ENCODE measurements at places on chromosomes 7 and 10.
A peak's percentile ranks its signal among the peaks of the same experiment; 100 is the strongest.

DNA sequence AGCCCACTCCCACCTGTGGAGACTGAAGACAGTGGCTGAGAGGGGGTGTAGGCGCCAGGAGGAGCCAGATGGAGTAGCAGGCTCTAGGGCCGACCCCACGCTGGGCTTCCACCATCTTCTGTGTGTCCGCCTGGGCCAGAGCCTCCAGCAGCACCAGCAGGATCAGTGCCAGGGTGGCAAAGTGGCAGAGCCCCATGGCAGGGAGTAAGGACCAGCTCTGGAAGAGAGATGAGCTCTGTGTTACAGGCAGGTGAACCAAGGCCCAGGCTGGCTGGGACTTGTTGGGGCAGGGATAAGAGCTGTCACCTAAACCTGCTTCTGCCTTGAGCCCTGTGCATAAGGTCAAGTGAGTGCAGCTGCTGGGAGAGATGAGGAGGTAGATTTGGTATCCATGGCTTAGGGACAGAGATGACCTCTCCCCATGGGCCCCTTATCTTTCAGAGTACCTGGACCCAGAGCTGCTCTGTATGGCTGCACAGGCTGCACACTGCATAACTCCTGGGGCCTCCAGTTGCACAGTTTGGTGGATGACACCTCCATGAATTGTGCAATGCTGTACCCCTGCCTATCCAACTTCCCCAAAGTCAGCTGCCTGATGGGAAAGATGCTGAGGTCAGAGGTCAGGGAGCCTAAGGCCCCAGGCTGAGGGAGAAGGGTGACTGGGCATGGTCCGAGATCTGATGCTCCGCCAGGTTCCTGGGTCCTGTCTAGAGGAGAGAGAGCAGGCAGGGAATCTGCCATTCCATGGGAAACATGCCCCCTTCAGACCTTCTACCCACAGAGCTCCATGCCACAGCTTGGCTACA lies 7.4 kb upstream of the SAMD8 start:
- DNase-seq: no peak

DNA sequence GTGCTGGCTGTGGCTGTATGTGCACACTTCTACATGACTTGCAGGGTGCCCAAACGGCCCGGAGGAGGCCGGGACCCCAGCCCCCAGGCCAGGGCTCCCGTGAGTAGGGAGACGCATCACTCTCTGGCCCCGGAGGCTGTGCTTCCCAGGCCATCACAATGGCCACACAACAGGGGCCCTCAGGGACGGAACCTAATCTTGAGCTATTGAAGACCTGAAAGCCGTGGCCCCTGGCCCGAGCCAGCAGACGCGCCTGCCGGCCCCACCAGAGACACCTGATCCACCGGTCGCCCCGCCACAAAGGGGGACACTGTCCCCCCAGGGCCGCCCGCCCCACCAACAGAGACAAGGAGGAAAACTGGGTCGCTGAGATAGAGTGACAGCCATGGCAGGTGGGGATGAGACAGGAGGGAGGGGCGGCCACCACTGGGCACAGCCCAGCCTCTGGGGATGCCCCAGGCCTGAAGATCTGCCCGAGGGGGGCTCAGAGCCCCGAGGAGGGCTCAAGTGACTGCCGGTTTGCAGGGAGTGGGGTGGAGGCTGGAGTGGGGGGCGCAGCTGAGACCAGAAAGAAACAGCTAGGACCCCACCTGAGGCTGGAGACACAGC lies 10.2 kb upstream of the LFNG start:
- DNase-seq: no peak

GRCh38 chr7:56106108-56107073 lies at the start of gene CHCHD2:
Gene CHCHD2 (minus strand): TSS chr7:56106476. CDS start chr7:56106413, 63 bp downstream.
- peak; percentile 81 for DNase-seq

- no peak for DNase-seq
Measured at GRCh38 chr7:142870566-142871259, 14.8 kb downstream of the TRPV6 start.

DNA sequence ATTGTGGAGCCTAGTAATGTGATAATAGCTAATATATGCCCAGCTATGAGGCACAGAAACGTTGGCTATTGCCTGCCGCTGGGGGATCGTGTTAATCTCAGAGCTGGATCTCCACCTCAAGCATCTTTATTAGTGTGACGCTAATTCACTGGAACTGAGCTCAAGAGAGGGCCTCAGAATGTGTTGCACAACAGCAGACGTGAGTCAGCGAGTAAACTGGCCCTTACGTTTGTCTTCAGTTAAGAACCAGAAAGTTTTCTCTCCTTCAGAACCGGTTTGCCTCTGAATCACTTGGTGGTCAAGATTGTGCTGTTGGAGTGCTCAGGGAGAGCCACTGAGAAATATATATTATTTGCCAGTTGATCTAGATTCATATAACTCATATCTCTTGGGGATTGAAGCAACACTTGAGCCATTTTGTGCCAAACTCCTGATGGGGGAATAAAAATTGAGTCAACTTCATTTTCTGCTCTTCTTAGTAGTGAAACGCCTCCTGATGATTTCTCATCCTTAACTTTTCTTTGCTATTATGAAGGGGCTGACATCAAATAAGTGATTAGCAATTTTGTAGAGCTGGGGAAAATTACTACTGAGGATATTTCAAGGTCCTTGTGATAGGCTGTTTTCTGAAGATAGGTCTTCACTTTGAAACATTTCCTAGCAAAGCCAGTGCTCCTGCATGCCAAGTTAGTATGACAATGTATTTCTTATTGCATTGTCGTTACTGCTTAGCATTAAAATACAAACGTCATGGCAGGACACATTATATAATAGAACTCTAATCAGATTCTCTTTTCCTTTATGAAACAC lies 22.3 kb downstream of the BZW2 start:
- DNase-seq: no peak

DNA sequence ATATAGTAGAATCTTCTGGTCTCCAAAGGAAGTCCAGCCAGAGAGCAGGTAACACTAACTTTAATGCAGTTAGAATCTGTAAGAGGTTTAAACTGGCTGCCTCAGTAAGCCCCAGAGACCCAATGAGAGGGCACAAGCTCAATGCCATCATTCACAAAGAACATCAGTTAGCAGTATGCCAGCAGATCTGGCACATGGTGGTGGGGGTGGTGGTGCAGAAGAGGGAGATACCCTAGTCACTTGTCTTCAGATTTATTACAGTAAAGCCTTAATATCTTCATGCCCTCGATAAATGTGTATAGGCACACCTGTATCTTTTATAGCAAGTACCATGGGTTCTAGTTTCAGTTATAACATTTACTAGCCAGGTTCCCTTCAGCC lies 86.2 kb downstream of the SORBS1 start:
- DNase-seq: no peak

- no peak for DNase-seq
Measured at GRCh38 chr7:36760856-36761762, 36.8 kb upstream of the AOAH start.

DNA sequence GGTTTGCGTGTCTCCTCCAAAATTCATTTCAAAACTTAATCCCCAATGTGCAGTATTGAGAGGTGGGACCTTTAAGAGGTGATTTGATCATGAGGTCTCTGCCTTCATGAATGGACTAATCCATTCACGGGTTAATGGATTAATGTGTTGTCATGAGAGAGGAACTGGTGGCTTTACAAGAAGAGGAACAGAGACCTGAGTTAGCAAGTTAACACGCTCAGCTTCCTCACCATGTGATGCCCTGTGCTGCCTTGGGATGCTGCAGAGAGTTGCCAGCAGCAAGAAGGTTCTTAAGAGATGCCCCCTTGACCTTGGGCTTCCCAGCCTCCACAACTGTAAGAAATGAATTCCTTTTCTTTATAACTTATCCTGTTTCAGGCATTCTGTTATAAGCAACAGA lies 3.7 kb upstream of the TCTN3 start:
- no peak for DNase-seq

- no peak for DNase-seq
Measured at GRCh38 chr7:11858622-11859302, 26.8 kb upstream of the THSD7A start.

GRCh38 chr10:77638321-77639101 lies 903 bp upstream of the KCNMA1 start:
- peak; percentile 76 for DNase-seq

DNA sequence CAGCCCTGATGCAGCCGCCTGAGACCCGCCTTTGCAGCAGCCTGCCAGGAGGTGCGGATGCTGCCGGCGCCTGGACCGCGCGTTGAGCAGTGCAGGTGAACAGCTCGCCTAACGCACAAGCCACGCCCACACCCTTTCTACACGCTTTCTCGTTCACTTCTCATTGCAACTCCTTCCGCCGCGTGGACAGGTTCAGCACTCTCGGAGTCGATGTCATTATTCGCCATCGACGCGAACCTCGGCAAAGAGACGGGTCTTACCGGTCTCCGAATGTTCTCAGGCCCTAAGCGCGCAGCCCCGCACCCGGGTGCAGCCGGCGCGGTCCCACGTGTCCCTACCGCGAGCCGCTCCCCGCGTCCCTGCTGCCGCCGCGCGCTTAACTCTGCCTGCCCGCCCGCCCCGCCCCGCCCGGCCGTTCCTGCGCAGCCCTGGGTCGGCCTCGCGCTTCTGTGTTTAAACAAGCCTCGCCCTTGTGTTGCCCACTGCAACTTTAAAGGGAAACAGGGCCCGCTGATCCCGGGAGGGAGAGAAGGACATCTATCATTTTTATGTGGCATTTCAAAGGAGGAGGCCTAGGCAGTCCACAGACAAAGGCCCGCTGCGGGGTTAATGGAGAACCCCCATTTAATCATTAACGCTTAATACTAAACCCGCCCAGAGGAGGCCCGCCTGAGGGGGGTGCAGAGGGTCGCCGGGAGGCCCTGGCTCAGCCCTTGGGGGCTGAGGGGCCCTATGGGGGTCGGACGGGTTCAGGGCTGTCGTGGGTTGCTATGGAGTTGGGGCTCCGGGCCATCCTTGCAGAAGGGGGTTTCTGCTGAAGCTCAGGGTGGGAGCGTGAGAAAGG lies 128.5 kb downstream of the WDR11 start:
- peak; percentile 59 for DNase-seq

- no peak for DNase-seq
Measured at GRCh38 chr10:95988702-95989101, 54.7 kb upstream of the CCNJ start.

- peak; percentile 44 for DNase-seq
Measured at GRCh38 chr7:48154792-48155413, 16.4 kb upstream of the ABCA13 start.

- DNase-seq: peak; percentile 98
Measured at GRCh38 chr10:91797874-91798648, at the start of gene TNKS2. Gene TNKS2 (plus strand): TSS chr10:91798426. CDS start chr10:91798691, 265 bp downstream.

- DNase-seq: no peak
Measured at GRCh38 chr10:119318411-119319160, 111.2 kb downstream of the GRK5 start.

- DNase-seq: no peak
Measured at GRCh38 chr7:140521421-140521820, 42.1 kb upstream of the MKRN1 start.

- DNase-seq: no peak
Measured at GRCh38 chr7:3356173-3356572, 55.1 kb downstream of the SDK1 start.

GRCh38 chr7:82210416-82211184 lies 233.0 kb downstream of the CACNA2D1 start:
- DNase-seq: no peak

- DNase-seq: no peak
Measured at GRCh38 chr7:78033410-78033809, 234.8 kb downstream of the PHTF2 start.

DNA sequence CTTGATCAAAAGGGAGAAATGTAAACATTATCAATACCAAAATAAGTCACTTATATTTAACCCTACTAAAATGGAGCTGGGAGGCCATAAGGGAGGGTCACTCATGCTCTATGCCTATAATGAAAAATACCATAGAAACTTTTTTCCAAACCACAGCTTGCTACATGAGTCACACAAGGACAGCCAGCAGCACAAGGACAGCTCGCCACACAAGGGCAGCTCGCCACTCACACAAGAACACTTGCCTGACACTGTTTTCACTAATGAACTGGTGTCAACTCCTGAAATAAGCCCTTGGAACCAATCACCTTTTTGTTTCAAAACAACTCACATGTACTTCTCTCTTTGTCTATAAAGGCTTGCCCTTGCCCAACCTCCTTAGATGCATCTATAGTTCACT lies 43.3 kb downstream of the FRMPD2 start:
- DNase-seq: no peak

DNA sequence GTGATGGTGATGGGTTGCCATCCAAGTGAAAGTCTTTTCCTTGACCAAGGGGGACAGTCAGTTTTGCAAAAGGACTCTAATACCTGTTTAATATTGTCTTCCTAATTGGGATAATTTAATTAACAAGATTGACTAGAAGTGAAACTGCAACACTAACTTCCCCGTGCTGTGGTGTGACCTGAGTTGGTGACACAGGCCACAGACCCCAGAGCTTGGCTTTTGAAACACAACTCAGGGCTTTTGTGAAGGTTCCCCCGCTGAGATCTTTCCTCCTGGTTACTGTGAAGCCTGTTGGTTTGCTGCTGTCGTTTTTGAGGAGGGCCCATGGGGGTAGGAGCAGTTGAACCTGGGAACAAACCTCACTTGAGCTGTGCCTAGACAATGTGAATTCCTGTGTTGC lies 6.9 kb downstream of the PPIF start:
- no peak for DNase-seq

GRCh38 chr10:128086003-128086863 lies 40.0 kb downstream of the MKI67 start:
- DNase-seq: peak; percentile 33

All from mesothelial cell of epicardium (in vitro differentiated cells).